ENCODE measurements at places on chromosomes 6 and 20.
A peak's percentile ranks its signal among the peaks of the same experiment; 100 is the strongest.

- no peak for DNase-seq
These were observed 33.6 kb upstream of the SENP6 start for GRCh38 chr6:75568100-75568499.

DNA sequence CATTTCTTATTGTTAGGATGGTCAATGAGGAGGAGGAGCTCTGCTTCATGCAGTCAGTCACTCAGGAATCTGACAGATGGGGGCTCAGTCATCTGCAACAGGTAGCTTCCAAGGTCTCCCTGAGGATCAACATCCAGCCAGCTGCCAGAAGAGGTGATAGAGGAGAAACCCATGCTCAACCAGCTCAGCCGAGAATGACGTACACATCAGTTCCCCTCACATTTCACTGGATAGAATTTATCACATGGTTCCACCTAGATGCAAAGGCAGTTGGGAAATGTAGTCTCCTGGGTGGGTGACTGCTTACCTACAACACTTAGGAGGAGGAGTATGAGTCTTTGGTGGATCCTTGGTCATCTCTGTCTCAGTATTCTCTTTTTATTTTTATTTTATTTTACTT is 144.5 kb downstream of the CEBPB start:
- DNase-seq = peak; percentile 40

- no peak for DNase-seq
These were observed 469.0 kb downstream of the CDC5L start for GRCh38 chr6:44856479-44856878.

- peak; percentile 59 for DNase-seq
These were observed 69.2 kb downstream of the PTPRA start for GRCh38 chr20:2942439-2942838.

DNA sequence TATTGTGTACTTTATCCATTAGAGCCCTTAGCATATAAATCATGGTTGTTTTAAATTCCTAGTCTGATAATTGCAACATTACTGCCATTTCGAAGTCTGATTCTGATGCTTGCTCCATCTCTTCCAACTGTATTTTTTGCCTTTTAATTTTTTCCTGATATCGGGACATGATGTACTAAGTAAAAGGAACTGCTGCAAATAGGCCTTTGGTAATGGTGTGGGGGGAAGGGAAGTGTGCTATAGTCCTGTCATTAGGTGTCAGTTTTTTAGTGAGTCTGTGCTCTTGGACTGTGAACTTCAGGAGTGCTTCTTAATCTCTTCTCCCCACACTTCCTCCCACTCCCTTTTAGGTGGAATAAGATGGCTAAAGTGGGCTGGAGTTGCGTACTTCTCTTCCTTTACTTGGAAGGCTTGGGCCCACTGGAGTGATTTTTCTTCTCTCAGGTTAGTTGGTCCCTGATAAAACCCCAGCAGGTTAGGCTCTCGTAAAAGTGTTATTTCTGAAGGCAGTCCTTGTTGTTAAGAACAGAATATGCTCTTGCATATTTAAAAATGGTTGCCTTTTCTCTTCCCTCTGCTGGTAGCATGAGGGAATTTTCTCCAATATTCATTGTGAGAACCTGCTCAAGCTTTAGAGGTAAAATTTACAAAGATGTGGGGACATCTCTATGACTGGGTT is 18.1 kb downstream of the STXBP5 start:
- DNase-seq = peak; percentile 28

GRCh38 chr20:9374072-9374471 is 140.3 kb upstream of the LAMP5 start:
- no peak for DNase-seq

GRCh38 chr6:91976797-91977196 is 1389.9 kb upstream of the MAP3K7 start:
- DNase-seq = no peak

GRCh38 chr6:41373919-41374617 is 38.7 kb downstream of the NCR2 start:
- no peak for DNase-seq

- no peak for DNase-seq
These were observed 37.9 kb upstream of the PRL start for GRCh38 chr6:22334778-22335177.
